ENCODE measurements at places on chromosomes 1 and 21.

GRCh38 chr1:79811173-79811572 lies 804.6 kb upstream of the ADGRL4 start:
- no peak for DNase-seq

DNA sequence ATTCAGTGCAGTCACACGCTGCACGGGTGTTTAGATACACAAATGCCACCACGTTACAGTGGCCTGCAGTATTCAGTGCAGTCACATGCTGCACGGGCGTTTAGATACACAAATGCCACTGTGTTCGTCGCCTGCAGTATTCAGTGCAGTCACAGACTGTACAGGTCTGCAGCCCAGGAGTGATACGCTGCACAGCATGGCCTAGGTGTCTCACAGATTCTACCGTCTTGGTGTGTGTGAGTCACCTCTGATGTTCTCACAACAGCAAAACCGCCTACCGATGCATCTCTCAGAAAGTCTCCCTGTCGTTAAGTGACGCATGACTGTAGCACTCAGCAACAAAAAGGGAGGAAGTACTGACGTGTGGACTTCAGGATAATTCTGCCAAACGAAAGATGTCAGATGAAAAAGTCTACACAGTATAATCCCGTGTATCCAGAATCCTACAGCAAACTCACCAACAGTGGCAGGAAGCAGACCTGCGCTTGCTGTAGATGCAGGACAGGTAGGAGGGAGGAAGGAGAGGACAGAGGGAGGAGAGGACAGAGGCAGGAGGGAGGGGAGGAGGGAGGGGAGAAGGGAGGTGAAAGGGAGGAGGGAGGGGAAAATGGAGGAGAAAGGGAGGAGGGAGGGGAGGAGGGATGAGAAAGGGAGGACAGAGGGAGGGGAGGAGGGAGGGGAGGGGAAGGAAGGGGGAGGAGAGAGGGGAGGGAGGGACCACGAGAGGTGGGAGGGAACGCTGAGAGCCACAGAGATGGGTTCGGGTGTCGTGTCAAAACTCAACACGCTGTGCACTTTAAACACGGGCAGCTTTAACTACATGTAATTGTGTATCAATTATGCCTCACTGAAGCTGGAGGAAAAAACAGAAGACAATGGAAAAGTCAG lies 36.3 kb upstream of the PCBP3 start:
- DNase-seq: no peak

GRCh38 chr21:33780631-33781030 lies 135.0 kb downstream of the ATP5PO start:
- no peak for DNase-seq

GRCh38 chr1:187870552-187870951 lies 1041.8 kb downstream of the PLA2G4A start:
- no peak for DNase-seq

DNA sequence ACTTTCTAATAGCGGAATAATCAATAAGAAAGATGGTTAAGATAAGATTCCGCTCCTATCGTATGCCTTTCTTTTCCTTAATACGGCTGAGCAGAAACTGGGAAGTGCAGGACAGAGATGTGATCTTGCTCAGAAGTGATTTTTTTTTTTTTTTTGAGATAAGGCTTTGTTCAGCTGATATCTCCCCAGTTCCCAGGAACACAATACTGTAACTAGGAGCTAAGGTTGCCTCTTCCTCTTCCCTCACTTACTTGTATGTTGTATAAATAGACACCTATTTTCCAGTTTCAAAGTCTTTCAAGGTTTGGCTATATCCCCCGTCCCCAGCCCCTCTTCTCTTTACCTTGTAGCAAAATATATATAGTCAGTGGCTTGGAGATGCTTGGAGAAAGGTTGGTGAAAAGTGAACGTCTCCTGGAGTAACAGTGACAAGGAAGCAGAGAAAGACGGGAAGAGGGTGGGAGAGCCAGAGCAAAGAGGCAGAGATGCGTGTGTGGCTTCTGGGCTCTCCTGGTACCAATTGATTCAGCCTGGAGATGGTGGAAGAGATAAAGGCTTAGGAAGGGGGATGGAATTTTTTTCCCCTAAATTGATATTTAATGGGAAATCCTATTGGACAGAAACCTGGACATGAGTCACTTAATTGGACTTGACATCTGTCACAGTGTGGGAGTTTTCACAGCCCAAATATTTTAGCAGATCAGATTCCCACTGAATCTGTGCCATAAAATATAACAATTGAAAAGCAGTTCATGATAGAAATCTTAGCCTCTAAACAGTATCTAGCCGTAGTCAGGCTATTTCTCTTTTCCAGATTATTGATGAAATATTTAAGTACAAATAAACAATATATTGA lies at the start of gene NHLH2:
TSS of gene NHLH2 (minus strand) at position 522 of the 856 bp plus-strand sequence. CDS start 2,754 bp downstream, outside the sequence.
- DNase-seq: no peak

DNA sequence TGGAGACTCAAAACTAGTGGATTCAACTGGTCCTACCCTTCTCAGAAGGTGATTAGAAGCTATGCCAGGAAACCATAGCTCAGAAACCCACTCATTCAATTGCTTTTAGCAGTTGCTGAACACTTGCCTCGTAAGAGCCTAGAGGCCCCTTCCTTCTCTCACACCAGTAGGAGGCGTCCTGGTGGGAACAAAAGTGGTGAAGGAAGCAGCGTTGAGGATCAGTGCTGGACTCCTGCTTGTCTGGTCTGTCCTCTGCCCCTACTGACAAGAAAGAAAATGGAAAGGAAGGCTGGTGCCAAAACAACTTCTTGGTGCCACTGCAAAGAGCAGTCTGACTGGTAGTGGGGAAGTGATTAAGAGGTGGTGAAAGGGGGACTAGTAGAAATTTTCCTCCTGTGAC lies 269.7 kb downstream of the LMO4 start:
- DNase-seq: no peak

DNA sequence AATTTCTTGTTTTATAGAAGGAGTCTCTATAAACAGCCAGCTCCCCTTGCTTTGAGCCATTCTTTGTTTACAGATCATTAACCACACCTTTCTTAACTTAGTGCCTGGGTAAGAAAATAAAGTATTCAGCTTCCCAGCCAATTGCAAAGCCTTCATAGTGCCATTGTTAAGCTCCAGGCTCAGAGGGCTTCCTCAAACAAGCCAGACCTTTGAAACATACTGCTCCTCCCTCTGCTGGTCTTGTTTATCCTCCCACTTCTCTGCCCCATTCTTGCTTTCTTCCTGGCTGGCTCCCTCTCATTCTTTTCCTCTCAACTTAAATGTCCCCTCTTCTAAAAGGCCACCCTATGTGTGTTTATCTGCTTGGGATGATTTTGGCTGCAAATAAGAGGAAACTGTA lies 319.4 kb upstream of the ST6GALNAC5 start:
- DNase-seq: no peak

DNA sequence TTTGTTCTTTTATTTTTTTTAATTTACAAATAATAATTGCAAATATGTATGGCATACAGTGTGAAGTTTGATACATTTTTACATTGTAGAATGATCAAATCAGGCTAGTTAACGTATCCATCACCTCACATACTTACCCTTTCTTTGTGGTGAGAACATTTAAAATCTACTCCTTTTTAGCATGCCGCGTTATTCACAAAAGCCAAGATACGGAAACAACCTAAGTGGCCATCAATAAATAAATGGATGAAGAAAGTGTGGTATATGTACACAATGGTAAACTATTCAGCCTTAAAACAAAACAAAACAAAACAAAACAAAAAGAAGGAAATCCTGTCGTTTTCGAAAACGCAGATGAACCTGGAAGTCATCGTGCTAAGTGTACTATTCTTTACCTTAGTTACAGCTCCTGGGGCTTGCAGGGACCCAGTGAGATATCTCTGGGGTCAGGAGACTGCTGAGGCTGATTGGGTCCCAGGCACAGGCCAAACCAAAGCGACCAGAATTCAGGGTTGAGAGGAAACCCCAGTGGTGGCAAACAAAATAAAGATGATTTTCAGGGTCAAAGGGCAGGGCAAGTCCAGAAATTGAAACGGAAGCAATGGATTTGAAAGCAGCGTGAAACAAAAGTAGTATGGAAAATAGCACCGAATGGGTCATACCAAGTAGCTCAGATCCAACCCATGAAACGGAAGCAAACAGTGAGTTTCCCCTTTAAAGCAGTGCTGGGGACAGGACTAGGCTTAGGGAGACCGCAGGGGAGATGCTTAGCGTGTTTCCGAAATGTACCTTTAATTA lies 188.2 kb downstream of the PLPP3 start:
- no peak for DNase-seq

DNA sequence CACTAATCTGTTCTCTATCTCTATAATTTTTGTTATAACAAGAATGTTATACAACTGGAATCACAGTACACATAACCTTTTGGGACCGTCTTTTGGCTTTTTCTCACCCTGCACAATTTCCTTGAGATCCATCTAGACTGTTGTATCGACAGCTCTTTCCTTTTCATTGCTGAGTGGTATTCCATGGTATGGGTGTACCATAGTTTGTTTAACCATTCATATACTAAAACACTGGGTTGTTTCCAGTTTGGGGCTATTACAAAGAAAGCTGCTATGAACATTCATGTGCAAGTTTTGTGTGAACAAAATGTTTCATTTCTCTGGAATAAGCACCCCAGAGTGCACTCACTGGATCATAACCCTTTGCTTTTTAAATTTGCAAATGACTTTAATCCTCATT lies 15.4 kb upstream of the HCRTR1 start:
- no peak for DNase-seq

DNA sequence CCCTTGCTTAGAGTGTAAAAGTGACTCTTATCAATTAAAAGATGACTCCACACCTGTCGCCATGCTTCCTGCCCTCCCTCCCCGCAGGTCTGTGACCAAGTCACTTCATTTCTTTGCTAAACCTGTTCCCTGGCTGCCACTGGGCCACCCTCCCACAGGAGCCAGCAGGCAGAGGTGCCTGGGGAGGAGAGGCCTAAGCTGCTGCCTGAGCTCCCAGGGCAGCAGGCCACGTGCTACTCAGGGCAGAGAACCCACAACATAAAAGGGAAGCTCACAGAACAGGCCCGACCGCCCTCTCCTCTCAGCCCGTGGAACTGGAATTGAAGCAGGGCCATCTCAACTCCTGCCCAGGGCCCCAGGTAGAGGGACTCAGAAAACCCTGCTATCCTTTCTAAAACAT lies 4.9 kb downstream of the C1orf198 start:
- DNase-seq: no peak

GRCh38 chr1:39196244-39197215 lies 8.0 kb upstream of the MACF1 start:
- peak; percentile 40 for DNase-seq

DNA sequence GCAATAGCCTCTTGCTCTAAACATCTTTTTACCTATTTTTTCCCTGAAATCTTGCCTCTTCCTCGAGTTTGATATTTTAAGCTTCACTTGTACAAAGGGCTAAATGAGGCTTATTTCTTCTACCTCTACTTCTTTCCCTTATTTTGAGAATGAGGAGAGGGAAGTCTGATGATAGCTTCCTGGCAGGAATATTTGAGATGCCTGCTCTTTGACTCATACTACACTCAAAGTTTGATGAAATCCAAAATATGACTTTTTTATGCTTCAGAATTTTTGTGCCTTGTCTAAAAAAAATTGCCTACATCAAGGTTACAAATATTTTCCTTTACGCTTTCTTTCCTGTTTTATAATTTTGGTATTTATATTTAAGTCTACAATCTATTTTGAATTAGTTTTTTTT lies 624.4 kb upstream of the PLXNA2 start:
- DNase-seq: no peak

GRCh38 chr1:97093741-97094140 lies 372.2 kb downstream of the PTBP2 start:
- DNase-seq: no peak

DNA sequence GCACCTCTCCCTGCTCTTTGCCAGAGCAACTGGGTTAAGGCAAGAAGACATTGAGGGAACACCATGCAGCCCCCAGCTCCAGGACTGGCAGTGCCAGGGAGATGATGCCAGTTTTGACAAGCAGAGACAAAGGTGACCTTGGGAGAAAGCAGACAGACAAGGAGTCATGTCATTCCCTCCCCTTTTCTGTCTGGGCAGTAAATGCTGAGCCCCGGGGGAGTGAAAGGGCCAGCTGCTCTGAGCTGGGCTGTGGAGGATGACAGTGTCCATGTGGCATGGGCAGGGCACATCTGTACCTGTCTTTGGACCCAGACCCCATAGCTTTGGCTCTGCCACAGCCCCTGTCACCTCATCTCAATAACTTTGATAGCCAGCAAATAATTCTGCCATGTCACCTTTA lies 24.2 kb downstream of the PLEKHA6 start:
- DNase-seq: no peak

- DNase-seq: no peak
These were observed 33.5 kb upstream of the HHAT start for GRCh38 chr1:210294999-210295745.

DNA sequence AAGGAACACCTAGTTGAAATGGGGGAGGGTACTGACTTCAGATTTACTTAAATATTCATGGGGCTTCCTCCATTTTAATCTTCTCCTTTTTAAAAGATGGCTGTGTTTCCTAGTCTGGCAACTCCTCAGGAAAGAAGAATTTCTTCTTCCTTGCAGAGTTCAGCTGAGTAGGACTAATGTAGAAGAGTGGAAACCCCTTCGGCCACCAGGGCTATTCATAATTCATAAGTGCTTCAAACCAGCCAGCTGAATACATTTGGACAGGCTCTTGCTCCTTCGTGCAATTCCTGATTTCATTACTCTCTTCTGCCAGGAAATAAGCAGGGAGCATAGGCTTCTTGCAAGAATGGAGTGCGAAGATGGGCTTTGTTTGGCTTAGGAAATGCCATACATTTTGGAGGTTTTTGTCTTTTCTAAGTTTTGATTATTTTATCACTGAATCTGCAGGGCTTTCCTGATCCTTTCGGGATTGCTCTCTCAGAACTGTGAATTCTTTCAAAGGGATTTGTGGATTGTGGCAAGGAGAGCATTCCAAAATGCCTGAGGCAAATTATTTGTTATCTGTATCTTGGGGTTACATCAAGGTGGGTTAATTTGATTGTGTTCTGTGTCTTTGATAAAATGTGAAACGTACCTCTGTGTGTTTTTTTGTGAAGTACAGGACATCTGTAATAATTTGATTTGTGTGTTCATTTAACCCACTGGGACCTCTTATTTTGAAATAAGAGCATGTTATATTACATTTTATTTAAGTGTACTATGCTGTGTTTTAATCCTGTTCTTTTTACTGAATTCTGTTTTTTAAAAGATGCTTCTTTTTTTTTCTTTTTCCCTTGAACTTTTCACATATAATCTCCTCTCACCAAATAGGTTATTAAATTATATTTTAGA lies 179.4 kb upstream of the SGIP1 start:
- DNase-seq: no peak

DNA sequence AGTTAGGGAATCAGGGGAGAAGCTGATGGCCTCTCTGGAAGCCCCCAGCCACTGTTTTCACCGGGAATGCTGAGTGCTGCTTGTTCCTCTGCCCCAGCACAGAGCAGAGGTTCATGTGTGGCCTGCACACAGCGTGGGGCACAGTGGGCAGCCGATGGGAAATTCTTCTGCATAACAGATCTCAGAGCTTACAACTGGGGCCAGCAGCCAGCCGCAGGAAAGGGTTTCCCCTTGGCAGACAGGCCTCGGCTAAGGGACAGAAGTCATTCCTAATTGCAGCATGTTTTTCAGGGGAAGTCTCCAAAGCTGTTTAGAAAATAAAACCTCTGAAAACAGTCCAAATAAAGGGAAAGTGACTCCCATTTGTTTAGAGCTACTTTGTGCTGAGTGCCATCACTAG lies 22.6 kb downstream of the HMGB4 start:
- no peak for DNase-seq

Measured in NK-92 treated with Interleukin-12 subunit alpha and Interleukin-12 subunit beta, amount 100 ng/mL, for 24 hours (cell line).